Thoracic aorta (tissue), 2 donors: ENCODE measurements at places on chromosomes 3 and 15.

- no peak for DNase-seq
Observed at GRCh38 chr3:113223475-113224281, 12.3 kb downstream of the BOC start.

- DNase-seq: no peak
Observed at GRCh38 chr15:48624700-48625099, 20.8 kb downstream of the FBN1 start.

- DNase-seq: no peak
Observed at GRCh38 chr15:40192942-40193341, 32.1 kb downstream of the BUB1B start.

GRCh38 chr15:79872358-79873017 lies 24.3 kb downstream of the MTHFS start:
- DNase-seq: no peak

- DNase-seq: no peak
Observed at GRCh38 chr3:124469555-124469954, 260.7 kb upstream of the UMPS start.

DNA sequence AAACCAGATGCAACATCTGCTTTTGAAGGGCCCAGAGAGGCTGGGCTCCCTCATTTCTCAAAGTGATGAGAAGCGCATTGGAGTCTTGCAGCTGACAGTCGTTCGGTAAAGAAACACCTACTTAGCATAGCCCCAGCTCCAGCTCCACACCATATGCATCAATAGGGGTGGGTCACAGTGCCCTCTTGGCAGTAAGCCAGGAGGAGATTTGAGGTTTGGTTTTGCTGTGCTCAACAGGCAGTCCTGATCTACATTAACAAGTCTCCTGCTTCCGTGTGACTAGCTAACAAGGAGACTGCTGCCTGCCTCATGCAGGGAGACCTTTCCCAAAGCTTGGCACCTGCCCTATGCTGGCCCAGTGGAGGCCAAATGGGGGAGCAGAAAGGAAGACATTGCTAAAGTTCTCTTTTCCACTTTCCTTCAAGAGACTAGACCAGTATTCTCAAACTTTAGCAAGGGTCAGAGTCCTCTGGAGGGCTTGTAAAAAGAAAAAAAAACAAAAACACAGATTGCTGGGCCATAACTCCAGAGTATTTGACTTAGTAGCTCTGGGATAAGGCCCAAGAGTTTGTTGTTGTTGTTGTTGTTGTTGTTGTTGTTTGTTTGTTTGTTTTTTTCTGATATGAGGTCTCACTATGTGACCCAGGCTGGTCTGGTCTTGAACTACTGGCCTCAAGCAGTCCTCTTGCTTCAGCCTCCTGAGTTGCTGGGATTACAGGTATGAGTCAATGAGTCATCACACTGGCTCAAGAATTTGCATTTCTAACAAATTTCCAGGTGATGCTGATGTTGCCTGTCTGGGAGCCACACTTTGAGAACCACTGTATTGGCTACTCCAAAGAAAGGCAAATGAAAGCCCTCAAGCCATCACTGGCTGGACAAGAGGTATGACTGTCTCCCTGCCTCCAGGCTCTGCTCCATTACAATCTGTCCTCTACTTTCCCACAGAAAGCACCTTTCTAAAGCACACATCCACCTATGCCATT lies 294.9 kb downstream of the RORA start:
- no peak for DNase-seq

DNA sequence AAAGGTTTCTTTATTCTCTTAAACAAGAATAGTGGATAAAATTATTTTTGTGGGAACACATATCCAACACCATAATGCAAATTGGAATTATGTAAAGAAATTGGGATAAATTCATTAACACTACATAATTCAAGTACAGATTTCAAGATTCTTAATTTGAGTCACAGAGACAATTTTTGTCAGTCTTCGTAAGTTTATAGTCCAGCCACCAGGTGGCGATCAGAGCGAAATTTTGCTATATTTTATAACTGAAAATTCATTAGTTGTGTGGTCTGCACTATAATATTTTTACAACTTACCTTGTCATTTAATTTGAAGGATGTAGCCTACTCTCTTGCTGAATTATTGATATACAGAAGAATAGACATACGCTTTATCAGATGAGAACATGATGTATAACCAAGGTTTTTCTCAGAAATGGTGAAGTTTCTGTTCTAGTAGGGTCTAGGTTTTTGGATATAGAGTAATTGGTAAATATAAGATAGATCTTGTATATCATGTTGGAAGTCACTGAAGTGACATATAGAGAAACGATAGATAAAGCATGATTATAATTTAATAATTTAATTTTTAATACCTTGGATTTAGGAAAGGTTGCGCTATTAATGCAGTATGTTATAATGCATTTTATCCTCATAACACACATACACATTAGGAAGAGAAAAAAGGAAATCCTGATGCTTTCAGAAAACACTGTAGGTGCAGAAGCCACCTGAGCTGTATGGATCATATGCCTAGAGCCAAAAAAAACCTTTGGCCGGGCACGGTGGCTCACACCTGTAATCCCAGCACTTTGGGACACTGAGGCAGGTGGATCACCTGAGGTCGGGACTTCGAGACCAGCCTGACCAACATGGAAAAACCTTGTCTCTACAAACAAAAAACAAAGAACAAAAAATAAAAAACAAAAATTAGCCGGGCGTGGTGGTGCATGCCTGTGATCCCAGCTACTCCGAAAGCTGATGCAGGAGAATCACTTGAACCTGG lies 31.7 kb downstream of the PLSCR4 start:
- DNase-seq: no peak

DNA sequence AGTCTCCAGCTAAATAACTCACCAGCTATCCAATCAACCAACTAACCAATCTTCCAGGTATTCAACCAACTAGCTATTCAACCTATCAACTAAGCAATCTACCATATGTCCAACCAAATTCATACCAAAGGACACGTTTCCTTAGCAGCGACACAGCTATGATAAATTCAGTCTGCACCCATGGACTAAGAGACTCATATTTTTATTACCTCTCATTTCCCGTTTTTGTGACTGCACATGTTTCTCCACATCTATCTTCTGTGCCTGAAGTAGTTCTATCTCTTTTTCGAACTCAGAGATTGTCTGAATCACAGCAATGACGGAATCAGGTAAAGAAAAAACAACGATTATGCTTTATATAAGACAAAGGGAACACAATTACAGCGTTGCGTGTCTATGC lies 34.0 kb upstream of the GNB5 start:
- no peak for DNase-seq

GRCh38 chr3:156705761-156706616 lies 31.6 kb downstream of the TIPARP start:
- no peak for DNase-seq

DNA sequence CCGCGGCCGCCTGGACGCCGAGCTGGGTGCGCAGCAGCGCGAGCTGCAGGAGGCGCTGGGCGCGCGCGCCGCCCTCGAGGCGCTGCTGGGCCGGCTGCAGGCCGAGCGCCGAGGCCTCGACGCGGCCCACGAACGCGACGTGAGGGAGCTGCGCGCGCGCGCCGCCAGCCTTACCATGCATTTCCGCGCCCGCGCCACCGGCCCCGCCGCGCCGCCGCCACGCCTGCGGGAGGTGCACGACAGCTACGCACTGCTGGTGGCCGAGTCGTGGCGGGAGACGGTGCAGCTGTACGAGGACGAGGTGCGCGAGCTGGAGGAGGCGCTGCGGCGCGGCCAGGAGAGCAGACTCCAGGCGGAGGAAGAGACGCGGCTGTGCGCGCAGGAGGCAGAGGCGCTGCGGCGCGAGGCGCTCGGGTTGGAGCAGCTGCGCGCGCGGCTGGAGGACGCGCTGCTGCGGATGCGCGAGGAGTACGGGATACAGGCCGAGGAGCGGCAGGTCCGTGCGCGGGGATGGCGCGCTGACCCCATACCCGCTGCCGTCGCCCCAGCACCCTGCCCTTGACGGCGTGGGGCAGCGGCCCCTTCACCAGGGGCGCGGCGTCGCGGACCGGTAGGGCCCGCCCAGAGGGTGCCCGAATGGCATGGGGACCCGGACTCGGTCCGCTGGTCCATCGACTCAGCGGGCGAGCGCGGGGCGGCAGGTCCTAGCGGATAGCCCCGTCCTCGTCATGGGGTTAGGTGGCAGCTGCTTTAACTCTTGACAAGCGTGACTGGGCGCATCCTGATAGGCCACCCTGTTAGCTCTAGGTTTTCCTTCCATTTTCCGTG lies 848 bp downstream of the SYNM start:
- DNase-seq: no peak

- no peak for DNase-seq
Observed at GRCh38 chr3:152283492-152284381, 15.0 kb downstream of the MBNL1 start.

DNA sequence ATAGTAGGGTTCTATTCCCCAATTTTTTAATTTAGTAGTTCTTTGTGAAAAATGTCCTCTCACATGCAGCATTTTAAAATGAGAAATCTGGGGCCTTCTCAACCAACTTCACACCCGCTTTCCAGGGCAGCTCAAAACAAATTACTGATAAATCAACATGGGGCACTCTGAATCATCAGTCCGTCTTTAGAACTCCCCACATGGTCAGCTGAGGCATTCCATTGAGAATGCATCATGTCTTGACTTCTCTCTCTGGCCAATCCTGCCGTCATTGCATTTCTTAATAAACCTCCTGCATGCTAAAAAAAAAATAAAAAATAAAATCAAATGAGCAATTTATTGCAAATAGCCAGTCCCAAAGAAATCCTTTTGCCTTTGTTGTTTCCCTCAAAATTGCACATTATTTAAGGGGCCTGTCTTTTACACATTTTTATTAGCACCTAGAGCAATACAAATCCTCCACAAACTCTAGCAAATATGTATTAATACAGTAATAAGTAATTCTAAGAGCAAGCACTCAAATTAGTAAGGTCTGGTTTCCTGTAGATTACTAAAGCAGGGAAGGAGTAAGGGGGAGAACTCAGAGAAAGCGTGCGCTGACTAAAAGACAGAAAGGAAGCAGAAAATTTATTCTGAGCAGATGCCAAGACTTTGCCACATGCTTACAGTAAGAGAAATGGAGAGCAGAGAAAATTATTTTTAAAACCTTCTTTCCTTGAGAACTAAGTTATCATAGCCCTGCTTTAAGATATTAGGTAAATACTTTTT lies 175.7 kb downstream of the TNIK start:
- peak; percentile 44 for DNase-seq

- DNase-seq: no peak
Observed at GRCh38 chr3:83968356-83968755, 990.4 kb upstream of the CADM2 start.

GRCh38 chr3:12237912-12238650 lies 50.8 kb upstream of the PPARG start:
- no peak for DNase-seq

GRCh38 chr3:153343988-153344782 lies 182.2 kb downstream of the RAP2B start:
- DNase-seq: no peak

GRCh38 chr3:110344897-110345767 lies 726.5 kb upstream of the NECTIN3 start:
- DNase-seq: no peak

- no peak for DNase-seq
Observed at GRCh38 chr3:168061332-168061996, 34.3 kb downstream of the GOLIM4 start.

DNA sequence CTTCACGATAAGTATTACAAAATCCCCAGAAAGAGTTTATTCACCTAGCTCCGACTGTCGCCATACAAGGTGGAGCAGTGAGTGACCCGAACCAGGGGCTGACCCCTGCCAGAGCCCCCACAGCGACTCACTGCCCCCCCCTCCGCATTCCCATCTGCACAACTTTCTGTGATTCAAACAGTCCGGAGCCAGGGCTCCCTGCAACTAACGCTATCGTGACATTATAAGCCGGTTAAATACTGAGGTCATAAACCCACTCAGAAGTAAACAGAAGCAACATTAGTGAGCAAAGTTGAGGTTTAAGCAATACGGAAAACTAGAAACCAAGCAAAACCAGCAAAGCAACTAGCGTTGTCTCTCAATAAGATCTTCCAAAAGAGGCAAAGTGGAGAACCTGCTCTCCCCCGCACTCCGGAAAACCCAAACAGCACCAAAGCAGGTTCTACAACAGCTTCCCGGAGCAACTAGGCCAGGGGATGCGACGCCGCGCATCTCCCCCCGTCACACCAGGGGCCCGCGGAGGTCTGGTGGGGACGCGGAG lies 642 bp downstream of the SCAP start:
- no peak for DNase-seq

DNA sequence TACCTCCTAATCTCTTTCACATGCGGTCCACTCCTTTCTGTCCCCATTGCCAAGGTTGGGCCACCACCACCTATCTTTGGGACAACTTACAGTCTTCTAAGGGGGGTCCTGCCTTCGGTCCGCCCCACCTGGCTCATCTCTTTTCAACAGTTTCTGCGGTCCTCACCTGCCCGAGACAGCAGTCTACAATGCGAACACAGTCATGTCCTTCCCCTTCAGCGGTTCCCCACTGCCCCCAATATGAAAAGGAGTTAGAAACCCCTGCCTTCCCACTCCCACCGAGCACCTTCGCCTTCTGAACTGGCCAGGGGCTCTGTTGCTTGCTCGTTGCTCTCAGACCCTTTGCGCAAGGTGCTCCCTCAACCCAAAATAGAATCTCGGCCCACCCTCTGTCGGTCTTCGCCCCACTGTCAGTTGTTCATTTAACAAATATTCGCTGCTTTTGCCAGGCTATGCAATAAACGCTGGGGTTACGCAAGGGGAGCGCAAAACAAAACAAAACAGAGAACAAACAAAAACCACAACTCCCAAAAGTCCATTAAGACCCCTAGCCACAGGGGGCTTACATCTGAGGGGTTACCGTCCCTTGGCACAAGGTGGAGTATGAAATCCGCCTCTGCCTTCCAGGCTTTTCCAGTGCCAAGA lies 611 bp upstream of the FANCI start:
- no peak for DNase-seq

GRCh38 chr3:32097768-32098167 lies 8.7 kb upstream of the GPD1L start:
- DNase-seq: no peak

- DNase-seq: no peak
Observed at GRCh38 chr3:126103121-126104027, 19.4 kb upstream of the SLC41A3 start.

DNA sequence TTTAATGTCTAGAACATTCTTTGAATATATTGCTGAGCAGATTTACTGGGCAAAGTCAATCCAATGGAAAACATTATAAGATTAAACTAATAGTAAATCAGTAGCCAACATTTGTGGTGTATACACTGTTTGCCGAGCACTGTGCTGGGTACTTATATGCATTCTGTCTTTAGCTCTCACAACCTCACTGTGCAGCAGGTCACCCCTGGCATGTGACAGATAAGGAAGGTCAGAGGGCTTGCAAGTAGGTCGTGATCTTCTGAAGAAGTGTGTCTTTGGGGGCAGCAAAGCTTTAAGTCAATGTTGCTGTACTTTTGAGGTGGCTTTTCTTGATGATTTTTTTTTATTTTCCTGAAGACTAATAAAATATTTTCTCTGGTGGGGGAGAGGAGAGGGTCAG lies 62.2 kb downstream of the TCAIM start:
- DNase-seq: no peak

DNA sequence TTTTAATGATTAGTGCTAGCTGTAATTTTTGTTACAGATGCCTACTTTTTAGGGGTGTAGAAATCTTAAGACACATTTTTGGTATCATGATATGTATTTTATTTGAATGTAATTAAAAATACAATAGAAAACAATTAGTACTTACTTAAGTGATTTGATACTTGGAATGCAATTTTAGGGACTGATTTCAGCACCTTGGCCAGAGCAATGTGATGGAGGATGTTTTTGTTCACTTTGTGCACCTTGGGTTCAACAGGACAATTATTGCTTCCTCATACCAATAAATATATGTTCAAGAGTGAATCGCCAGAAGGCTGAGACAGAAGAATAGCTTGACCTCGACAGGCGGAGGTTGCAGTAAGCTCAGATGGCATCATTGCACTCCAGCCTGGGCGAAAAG lies 22.3 kb downstream of the GMNC start:
- no peak for DNase-seq
